ENCODE measurements at places on chromosomes 11 and 22.

DNA sequence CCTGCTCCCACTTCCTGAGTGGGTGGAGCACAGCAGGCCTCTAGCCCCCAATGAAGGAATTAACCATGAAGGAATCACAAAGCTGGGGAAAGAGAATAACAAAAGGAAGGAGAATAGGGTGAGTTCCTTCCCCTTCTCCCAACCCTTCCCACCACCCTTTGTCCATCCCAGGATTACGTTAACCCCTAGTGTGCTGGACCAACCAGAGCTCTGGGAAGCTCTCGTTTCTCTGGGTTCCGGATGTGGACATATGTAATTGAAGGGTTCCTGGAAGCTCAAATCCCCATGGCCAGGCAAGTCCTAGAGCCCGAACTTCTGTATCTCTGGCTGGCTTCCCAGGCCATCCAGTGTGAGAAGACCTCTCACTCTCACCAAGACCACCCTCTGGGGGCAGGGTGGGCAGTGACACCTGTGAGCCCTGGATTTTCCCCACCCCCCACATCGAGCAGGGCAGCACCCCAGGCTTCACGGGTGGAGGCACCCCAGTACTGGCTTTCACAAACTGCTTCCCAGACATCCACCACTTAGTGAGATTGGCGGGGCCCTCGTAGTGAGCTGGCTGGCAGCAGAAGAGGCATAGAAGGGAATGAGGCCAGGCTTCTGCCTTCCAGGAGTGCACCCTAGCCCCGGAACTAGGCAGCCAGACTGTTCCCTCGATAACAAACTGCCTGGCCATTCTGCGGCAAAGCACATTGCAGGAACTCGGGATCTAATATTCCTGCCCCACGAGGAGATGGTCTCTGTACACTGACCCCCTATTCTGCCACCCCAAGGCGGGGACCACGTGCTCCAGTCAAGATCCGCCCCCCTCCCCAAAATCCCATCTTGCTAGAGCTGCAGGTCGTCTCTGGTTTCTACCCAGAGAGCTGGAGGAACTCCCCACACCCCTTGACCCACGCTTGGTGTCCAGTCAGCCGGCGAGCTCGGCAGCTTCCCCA, 2.1 kb downstream of the NECTIN1 start:
- DNase-seq = no peak

- no peak for DNase-seq
These were observed 32.6 kb downstream of the KIAA0930 start for GRCh38 chr22:45207981-45208664.

- no peak for DNase-seq
These were observed 108.2 kb downstream of the SIK3 start for GRCh38 chr11:116990061-116990473.

- no peak for DNase-seq
These were observed 977.0 kb downstream of the NTM start for GRCh38 chr11:132347156-132348090.

- DNase-seq = no peak
These were observed 279.4 kb downstream of the LARGE1 start for GRCh38 chr22:33640900-33641299.

GRCh38 chr22:48305726-48306235, 1521.9 kb downstream of the BRD1 start:
- DNase-seq = no peak

DNA sequence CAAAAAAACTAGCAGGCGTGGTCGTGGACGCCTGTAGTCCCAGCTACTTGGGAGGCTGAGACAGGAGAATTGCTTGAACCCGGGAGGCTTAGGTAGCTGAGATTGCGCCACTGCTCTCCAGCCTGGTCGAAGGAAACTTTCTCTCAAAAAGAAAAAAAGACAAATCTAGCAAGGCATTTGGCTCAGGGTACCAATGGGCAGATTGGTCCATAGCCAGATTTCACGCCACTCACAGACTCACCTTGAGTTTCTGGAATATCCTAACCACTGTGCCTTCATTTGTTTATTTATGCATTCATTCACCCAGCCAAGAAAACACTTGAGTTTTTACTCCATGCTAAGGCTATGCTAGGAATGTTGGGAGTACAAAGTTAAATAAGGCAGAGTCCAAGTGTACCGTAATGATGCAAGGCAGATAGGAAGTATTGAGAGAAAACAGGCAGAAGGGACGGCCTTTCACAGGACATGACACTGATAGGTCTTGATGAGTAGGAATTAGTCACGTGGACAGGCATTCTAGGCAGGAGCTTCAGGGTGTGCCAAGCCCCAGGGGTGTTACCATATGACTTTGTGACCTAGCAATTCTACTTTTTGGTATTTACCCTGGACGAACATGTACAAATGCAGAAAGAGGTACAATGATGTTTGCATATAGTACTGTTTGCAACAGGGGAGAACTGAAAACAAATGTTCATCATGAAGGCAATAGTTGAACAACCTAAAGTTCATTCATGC, 3.0 kb upstream of the PACSIN3 start:
- DNase-seq = no peak

GRCh38 chr11:67465189-67465510, 3.9 kb downstream of the TMEM134 start:
- no peak for DNase-seq

- DNase-seq = no peak
These were observed 4.5 kb downstream of the OR5B21 start for GRCh38 chr11:58503361-58503856.

DNA sequence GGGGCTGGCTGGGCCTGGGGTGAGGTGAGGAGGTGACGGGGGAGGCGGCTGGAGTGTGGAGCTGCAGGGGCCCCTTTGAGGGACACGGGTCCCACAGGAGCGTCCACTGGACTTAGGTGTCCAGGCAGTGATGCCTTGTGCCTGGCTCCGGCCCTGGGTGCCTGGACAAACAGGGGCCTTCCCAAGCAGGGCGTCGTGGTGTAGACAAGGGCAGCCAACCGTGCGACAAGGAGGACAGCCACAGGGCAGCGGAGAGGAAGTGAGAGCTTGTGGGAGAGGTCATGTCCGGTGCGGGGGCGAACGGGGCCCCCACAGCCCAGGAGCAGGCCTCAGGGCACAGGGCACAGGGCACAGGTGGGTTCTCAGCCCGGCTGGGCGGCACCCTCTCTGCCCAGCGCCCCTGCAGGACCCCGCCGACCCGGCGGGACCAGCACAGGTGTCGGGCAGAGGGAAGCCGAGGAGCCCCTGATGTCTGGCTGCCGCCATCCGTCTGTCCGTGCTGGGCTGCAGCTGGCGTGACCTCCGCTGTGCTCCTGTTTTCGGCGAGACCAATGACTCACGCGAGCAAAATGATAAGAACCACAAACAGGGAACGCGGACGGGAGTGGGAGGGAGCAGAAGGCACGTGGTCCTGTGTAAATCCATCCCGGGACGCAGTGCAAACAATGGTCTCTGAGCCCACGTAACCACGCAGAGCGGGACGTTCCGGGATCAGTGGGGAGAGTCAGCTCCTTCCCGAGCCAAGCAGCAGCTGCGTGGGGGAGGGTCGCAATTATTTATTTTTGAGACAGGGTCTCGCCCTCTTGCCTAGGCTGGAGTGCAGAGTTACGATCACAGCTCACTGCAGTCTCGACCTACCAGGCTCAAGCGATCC, 49.1 kb upstream of the A4GALT start:
- DNase-seq = no peak

DNA sequence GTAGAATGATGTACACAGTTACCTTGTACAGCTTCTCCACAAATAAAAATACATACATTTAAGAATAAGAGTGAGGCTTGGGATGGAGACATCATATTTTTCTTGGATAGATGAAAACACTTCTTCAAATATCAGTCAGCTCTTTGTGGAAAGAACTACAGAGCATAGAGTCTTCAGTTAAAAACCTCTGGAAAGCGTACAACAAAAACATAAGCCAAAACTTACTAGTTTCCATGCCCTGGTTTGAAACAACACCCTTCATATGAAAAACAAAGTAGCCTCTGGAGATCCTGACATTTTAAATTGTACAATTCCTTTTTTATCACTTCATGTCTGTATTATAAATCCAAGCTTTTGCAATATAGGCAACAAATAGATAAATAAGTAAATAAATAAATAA, 7.0 kb upstream of the CEP126 start:
- DNase-seq = no peak

DNA sequence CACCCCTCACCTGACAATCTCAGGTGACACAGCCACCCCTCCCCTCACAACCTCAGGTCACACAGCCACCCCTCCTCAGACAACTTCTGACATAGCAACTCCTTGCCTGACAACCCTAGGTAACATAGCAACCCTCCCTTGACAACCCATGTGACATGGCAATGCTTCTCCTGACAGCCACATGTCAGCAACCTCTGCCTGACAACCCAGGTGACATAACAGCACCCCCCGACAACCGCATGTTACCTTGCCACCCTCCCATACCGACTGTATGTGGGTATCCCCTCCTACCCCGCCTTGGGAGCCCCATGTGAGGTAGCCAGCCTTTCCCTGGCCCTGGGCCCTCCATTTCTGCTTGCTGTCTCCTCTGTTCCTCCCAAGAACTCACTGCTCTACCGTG, 77.7 kb upstream of the B3GAT1 start:
- no peak for DNase-seq

GRCh38 chr11:1565173-1565903, 6.7 kb downstream of the DUSP8 start:
- no peak for DNase-seq

- no peak for DNase-seq
These were observed 4.9 kb downstream of the MS4A15 start for GRCh38 chr11:60761436-60762190.

DNA sequence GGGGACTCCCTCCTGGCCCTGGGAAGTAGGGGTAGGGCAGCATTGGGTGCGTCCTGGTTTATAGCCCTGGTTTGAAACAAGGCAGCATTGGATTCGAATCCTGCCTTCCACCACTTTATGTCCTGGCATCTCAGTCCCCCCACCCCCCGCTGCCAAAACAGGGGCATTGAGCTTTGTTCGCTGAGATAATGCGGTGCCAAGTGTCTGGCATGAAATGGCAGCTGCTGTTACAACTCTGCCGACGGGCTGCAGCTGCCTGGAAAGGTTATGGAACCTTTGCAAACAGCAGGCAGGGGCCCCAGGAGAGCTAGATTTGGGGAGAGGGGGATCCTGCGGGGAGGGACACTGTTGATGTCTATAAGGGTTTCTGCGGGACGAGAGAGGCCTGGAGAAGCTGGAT, 1.9 kb downstream of the TST start:
- DNase-seq = no peak

DNA sequence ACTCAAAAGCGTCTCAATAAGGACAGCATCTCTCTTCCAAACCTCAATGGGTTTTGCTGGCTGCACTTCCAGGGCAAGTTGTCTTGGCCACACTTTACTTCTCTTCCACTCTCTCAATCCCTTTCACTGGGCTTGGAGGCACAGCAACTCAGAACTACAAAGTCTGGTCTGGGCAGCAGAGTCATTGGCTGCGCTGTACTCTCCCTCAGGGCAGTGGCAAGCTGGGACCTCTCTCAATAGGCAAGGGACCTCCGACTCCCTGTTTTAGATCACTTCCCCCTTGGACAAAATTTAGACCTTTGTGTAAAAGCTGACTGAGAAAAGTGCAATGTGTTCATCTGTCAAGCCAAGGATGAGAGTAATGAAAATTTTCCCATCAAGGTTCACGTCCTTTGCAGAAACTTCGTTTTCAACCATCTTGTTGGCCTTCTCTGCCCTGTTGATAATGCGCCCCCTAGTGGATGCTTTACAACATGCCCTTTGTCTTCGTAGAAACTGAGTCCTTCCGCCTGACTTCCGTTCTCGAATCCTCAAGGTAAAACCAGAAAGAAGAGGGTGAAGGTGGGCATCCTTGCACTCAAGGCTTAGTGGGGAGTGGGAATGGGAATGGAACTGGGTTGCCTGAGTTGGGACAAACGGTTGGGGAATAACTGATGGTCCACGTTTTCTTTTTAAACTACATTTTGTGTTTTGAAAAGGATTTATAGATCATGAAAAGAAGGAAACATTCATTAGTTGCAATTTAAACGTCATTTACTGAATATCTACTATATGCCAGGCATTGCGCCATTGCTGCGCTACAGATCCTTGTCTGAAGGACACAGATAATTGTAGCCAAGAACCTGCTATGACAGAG, 99.1 kb downstream of the CD44 start:
- peak; percentile 66 for DNase-seq

DNA sequence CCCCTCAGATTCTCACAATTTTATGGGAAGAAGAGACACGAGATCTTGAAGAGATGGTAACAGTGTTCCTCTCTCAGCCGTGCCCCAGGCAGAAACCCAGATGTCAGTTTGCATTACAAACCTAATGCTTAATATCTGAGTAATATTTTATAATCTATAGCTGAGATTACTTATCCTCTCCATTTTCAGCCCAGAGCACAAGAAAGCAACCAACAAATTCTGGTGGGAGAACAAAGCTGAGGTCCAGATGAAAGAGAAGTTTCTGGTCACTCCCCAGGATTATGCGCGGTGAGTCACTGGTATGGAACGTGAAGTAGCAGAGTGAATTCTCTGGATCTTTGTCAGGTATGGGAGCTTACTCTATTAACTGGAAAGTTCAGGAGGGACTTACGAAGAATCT, 884 bp downstream of the CENATAC start:
- no peak for DNase-seq

DNA sequence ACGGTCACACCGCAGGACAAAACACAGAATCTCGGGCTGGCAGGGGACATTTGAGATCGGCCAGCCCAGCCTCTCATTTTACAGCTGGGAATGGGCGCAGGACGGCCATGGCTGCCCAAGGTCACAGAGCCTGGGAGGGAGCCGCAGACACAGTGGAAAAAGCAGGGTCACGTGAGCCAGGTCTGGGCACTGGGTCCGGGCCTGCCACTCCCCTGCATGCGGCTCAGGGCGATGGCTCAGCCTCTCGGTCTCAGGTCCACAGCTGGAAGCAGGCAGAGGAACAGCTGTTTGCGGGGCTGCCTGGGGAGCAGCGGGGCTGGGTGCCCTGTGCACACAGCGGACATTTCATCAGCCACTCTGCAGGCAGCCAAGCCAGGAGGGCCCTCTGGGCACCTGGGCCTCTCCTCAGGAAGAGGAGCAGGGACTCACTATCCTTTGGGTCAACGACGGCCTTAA, 10.4 kb upstream of the PPARA start:
- DNase-seq = no peak

- no peak for DNase-seq
These were observed 20.6 kb downstream of the SULT4A1 start for GRCh38 chr22:43841742-43842141.

GRCh38 chr22:26921726-26922125, 264.3 kb downstream of the MIAT start:
- no peak for DNase-seq

DNA sequence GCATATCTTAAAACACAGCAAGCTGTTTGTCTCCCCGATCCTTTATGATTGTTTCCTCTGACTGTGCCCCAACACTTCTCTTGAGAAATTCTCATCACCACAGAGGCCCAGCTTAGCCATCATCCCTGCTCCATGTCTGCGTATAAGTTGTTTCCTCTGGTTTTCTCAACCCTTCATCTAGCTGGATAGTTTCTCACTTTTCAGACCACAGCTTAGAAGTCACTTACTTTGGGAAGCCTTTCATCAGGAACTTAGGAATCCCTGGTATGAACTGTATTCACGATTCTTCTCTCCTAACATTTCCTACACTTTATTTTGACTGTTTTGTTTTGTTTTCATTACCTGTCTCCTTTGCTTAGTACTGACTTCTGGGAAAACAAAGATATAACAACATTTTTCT, 295.2 kb downstream of the GUCY1A2 start:
- no peak for DNase-seq

- DNase-seq = no peak
These were observed 134.3 kb downstream of the MN1 start for GRCh38 chr22:27667121-27667843.
